Activated CD8-positive, alpha-beta memory T cell treated with anti-CD3 and anti-CD28 coated beads for 1 hour (primary cell): ENCODE measurements at places on chromosomes 7 and 10.
A peak's percentile ranks its signal among the peaks of the same experiment; 100 is the strongest.

DNA sequence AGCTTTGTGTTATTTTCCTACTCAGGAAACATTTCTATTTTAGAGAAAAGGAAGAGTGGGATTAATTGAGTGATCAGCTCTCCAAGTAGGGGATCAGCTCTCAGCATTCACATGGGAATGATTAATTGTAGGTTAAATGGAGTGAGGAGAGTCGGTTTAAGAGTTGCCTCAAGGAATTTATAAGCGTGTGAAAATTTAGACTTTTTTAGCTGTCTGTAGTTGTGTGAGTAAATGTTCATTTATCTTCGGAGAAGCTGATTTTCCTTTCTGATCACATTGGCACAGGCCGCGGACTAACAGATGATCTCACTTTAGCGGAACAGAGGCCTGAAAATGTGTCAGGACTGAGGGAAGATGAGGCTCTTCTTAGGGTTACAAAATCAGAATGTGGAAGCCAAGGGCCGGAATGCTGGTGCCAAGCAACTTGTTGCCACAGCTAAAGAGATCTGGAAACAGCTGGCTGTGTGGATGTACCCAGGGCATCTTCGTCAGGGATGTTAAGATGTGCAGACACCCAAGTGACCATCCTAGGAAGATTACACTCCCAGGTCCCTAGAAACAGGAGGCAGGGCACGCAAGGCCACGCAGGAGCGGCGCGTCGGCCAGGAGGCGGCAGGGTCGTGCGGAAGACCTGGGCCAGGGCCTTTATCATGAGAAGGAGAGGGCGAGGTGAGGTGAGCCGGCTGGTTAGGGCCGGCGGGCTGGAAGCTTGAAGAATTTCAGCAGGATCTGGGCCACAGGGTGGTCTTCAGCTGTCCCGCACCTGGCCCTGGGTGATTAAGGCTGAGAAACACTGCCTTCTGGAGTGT, 35.1 kb upstream of the TTYH3 start:
- DNase-seq: no peak

GRCh38 chr7:142615508-142615907, 133.8 kb upstream of the PRSS1 start:
- no peak for DNase-seq

GRCh38 chr7:37432281-37432920, 16.3 kb downstream of the ELMO1 start:
- DNase-seq: no peak

GRCh38 chr10:43396928-43397624, 11.9 kb downstream of the HNRNPF start:
- no peak for DNase-seq

- DNase-seq: no peak
Observed at GRCh38 chr7:80017101-80017698, 117.4 kb upstream of the GNAI1 start.

- DNase-seq: no peak
Observed at GRCh38 chr10:68595513-68595912, 35.4 kb downstream of the TET1 start.

DNA sequence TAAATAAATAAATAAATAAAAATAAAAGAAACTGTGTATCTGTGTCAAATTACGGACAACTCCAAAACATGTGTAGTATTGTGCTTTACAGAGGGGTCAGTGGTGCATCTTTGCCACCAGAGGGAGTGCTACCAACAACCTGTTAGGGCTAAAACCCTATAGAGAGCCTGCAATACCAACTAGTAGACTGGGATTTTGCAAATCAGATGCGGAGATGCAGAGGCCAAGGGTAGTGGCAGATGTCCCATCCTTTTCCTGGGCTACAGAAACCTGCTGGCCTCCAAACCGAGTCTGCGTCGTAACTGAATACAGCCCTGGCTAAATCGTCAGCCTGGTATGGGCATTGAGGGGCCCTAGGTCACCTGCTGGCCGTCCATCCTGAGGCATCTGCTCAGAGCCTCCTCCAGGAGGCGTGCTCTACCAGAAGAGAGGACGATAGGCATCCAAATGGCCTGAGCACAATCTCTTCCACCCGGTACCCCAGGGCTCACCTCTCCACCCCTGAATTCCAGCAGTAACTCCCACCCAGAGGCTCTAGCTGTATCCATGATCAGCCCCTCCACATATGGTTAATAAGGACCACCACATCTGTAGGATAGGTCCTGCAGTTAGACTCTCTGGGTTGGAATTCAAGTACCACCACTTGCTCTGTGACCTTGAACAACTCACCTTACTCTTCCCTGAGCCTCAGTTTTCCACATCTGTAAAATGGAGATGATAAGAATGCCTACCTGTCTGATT, 6.2 kb upstream of the RRP12 start:
- no peak for DNase-seq

GRCh38 chr7:41885078-41885477, 182.2 kb upstream of the INHBA start:
- DNase-seq: no peak

GRCh38 chr7:138935465-138936011, 45.7 kb downstream of the KIAA1549 start:
- DNase-seq: no peak

- DNase-seq: no peak
Observed at GRCh38 chr7:39686261-39686924, 63.0 kb downstream of the RALA start.

- no peak for DNase-seq
Observed at GRCh38 chr10:36494371-36494770, 631.0 kb upstream of the ANKRD30A start.

DNA sequence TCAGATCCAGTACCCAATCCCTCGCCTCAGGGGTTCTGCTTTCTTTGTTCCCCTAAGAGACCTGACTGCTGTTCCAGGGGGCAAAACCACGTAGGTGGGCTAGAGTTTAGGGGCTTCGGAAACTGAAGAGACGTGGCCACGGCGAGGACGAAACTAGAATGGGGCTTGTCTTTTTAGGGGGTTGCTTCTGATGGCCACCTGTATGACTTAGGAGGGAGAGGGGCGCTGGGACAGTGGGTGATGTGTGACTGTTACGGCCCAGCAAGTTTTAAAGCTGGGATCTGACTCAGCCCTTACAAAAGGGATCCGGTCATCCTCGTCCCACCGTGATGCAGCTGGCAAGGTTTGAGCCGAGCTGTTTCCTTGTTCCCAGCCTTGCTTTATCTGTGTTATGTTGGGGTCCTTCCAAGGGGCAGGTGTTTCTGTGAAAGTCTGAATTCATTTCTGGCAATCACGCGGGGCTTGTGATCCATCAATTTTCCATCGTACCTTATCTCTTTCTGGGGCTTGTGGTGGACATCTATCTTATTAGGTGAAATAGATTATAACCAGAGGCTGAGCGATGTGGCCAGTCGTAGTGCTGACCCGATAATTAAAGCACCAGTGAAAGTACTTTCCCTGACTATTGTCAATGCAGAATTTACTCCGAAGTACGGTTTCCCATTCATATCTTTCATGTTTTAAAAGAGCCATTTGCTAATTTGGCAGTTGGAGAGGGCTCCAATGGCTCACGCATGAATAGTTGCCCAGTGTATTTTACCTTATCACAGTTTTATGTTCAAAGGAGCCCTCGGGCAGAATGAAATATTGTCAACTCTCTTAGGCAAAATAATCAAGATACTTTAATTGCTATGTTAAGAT, 830 bp downstream of the MET start:
- no peak for DNase-seq

DNA sequence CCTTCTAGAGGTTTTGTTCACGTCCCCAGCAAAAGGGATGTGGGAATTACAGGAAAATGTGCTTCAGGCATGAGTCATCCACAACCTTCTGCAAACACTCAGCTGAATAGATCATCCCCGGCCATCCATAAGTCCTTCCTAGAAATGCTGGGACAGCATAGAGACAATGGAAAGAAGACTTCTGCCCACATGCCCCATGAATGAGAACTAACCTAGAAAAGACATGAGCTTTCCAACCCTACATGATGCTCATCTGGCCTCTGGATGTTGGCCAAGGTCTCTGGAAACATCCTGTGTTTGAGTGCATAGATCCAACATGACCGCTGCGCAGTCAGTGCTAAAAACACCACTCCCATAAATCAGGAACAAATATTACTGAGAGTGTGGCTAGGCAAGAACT, 277.5 kb downstream of the PLXNA4 start:
- DNase-seq: no peak

DNA sequence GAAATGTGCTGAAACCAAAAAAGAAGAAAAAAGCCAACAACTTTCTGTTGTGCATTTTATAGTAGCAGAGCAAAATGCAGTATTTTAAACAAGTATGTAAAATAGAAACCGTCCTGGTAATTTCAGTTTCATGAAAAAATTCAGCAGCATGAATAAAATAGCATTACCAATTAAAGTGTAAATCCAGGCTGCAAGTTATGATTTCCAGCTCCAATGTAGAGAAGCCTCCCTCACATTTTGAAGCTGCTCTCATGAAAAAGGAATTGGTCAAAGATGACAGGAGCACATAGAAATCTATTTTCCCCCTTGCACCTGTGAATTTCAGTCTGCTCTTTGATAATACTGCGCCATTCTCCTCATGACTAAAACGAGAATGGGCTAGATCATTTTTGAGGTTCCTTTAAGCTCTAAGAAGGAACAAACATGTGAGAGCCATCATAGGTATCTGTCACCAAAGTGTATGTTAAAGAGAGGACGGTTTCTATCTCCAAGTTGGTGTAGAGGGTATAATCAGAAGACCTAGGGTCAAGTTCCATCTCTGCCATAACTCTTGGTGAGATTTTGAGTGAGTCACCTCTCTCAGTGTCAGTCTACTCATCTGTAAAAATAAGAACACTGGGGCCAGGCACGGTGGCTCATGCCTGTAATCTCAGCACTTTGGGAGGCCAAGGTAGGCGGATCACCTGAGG, 107.5 kb downstream of the MTPAP start:
- DNase-seq: no peak

GRCh38 chr10:5876181-5876768, 13.4 kb downstream of the ANKRD16 start:
- no peak for DNase-seq

GRCh38 chr10:74816824-74817498, 9.4 kb upstream of the KAT6B start:
- DNase-seq: no peak

GRCh38 chr7:139650429-139651100, 127.1 kb downstream of the CLEC2L start:
- no peak for DNase-seq

DNA sequence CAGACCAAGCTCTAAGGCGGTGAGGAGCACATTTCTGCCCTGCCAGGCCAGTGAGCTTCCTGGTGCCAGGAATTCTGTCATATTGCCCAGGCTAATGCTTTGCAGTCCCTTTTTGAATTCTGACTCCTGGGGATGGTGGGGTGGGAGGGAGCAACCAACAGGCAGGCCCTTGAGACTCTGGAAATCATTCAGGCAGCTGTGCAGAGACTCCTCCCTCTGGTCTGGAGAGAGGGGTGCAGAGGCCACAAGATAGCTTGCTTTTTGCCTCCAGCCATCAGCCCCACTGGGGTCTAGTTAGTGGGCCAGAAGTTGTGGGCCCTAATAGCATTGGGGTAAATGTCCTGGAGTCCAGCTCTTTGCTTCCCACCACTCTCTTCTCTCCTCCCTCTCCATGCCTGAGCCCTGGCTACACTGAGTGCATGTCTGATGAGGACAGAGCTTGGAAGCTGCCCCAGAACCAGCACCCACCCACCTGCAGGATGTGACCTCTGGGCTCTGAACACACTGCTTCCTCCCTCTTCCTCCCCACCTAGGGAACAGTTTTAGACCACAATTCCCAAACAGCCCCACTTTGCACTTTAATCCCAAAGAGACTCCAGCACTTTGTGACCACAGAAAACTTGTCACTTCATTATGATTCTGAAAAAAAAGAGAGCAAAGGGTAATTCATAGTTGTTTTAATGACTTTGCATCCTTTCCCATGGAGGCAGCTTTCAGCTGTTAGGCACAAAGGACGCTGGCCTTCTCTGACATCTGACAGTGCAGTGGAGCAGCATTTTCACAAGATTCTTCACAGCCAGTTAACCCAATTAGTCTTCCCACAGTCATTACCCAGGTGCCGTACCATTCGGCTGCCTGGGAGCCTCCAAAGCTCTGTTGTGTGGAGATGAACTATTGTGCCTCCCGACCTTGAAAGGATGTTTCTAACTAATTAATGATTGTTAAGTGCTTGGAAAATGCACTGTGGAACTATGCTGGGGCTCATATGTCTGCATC, 262.5 kb downstream of the TRIL start:
- DNase-seq: no peak

DNA sequence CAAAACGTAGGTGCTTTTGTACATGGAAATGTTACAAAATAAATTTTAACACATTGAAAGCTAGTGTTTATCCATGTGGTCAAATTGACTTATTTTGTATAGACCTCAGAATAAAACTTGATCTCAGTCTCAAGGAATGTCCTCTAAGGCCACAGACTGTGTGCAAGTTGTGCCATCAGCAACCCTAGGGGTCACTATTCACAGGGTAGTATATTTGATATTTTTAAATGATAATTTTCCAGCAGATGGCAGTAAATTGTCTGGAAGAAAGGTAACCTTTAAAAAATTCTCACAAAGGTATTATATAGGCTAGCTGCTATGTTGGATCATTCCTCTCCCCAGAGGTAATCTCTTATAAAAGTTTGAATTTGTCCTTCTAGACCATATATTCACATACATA, 12.9 kb upstream of the SNX10 start:
- DNase-seq: no peak

GRCh38 chr7:2444476-2444875, 31.7 kb downstream of the GRIFIN start:
- DNase-seq: no peak

DNA sequence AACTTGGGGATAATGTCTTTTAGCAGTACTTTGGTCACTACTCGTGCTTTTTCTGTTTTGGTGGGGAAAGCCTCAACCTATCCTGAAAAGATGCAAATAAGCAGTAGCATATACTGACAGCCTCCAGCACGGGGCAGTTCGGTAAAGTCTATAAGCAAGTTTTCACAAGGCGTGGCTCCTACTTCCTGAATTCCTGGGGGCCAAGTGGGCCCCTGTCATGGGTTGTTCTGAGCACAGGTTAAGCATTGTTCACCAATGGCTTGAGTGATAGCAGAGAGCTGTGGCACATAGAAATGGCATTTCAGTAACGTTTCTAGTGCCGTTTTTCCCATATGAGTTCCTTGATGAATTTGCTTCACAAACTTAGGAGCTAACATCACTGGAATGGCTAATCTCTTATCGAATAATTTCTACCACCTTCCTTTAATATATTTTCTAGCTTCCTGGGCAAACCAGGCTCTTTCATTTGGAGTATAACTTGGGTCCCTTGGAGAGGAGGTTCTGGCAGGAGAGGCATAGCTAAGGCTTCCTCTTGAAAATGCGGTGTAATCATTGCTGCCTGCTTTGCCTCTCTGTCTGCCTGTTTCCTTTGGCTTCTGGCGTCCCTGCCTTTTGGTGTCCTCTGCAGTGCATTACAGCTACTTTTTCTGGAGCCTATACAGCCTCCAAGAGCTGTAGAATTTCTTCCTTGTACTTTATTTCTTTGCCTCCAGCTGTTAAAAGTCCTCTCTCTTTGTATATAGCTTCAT, 11.7 kb upstream of the ZNF239 start:
- no peak for DNase-seq

DNA sequence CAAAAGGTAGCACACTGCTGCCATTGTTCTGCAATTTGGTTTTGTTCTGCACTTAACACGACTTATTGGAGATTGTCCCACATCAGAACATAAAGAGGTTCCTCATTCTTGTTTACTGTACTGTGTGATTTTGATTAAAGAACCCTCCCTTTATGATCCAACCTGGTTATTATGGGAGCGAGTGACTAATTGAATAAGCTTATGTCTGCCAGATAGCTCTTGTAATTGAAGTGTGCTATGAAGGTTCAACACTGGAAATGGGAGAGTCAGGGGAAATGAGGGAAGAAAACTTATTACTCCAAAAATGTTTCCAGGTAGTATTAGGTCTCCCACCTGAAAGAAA, 33.9 kb downstream of the CASP7 start:
- no peak for DNase-seq

- peak; percentile 28 for DNase-seq
Observed at GRCh38 chr7:36686499-36686898, 37.8 kb downstream of the AOAH start.
